Left cardiac atrium (tissue), 4 donors: ENCODE measurements at places on chromosomes 11 and 22. TPM values are rescaled to one million over a fixed set of nuclear protein-coding genes. Genes with fewer than 3 reads are reported as not detected.
A peak's percentile ranks its signal among the peaks of the same experiment; 100 is the strongest.

The LRRC74B gene
- total RNA-seq: not detected

The CEP126 gene
- total RNA-seq: 3.8 TPM

The ZMAT5 gene
- total RNA-seq: 21.1 TPM

The ANO1 gene
- total RNA-seq: 9.8 TPM

DNA sequence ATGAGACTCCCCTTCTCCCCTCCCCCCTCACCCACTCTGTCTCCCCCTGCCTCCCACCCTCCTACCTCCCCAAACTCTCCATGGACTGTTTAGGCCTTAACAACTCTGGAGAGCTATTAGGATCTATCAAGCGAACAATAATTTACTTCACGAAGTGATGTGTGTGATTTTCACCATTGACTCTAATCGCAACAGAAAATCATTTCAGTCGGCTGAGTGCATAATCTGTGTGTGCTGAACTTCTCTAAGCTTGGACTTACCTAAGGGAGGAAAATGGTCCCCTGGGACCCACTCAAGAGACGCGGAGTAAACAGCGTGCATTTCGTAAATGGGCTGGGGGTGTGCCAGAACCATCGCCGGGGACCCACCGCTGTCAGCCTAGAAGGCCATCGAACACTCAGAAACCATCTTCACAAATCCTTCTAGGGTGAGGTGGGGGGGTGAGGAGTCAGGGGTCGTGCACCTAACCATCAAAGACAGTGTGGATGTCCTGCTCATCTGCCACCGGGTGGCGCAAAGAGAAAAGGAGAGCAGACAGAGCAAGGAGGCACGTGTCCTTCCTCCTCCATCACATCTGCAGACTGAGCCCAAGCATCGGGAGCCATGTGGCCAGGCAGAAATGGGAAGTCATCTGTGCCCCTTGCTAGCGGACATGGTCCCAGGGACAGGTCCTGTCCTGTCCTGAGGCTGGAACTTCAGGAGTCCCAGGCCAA, 62.1 kb upstream of the NUP50 start:
- DNase-seq: peak; percentile 54

The MLC1 gene
- total RNA-seq: 0.41 TPM

The INS gene
- not detected for total RNA-seq

- no peak for DNase-seq
Observed at GRCh38 chr11:102914238-102915043, 39.7 kb upstream of the MMP12 start.

- DNase-seq: no peak
Observed at GRCh38 chr11:74694136-74694930, 36.9 kb downstream of the CHRDL2 start.
